ENCODE measurements at places on chromosomes 5 and 9.

DNA sequence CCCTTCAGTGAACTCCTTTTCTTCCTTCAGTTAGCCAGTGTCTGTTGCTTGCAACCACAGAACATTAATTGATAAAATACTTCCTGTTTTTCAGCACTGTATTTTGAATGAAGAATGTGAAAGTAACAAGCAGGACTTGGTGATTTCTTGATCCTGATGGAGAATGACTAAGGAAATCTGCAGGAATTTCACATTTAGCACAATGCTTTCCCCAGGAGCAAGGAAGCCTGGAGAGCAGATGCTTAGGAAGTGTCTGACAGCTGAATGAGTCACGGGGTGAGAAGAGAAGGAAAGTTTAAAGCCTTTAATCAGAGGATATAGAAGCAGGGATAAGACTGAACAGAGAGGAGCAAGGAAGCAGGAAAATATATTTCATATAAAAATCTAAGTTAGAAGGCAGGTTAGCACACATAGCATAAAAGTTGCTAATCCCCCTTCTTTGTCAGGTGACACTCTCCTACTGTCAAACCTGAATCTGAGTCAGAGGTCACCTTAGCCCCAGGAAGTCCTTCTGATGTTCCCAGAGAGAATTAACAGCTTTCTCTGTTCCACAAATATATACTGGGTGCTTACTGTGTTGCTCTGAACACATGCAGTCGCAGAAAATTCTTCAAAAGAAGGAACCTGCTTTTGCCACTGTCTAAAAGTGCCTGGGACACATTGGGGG lies 59.7 kb downstream of the GNA14 start:
- DNase-seq: peak; percentile 80

GRCh38 chr5:158451203-158451992 lies 592.5 kb upstream of the CLINT1 start:
- peak; percentile 83 for DNase-seq

GRCh38 chr9:135978642-135979546 lies 17.7 kb upstream of the UBAC1 start:
- DNase-seq: no peak

- DNase-seq: no peak
These were observed 15.3 kb downstream of the PPARGC1B start for GRCh38 chr5:149745212-149745942.

DNA sequence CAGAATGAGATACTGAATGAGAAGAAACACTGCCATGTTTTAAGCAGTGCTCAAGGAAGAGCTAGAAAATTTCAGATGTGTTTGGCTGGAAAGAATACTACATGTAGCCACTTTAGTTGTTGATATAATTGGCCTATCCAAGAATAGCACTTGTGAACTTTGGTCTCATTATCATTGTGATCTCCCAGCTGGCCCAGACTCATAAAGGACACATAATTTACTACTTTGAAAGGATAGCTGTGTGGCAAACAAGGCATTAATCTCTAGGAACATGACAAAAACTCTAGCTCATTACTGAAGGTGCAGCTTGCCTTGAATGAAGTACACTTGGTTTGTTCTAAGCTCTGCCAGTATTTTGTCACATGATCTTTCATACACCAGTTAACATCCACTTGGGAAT lies 356.3 kb downstream of the CSNK1G3 start:
- DNase-seq: peak; percentile 23

DNA sequence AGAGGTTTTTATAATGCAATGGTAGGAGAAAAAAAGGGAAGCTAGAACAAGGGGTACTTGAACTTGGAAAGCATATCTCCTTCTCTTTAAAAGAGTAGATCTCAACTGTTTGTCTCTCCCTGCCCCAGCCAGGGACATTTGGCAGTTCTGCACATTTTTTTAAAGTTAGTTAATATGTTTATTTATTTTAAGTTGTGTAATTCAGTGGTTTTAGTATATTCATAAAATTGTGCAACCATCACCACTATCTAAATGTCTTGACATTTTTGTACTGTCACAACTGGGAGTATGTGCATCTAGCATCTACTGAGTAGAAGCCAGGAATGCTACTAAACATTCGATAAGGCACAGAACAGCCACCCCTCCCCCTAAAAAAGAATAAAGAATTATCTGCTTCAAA lies 103.5 kb upstream of the DPYSL3 start:
- DNase-seq: no peak

- peak; percentile 64 for DNase-seq
These were observed 653.6 kb downstream of the RAB3C start for GRCh38 chr5:59236448-59236847.

DNA sequence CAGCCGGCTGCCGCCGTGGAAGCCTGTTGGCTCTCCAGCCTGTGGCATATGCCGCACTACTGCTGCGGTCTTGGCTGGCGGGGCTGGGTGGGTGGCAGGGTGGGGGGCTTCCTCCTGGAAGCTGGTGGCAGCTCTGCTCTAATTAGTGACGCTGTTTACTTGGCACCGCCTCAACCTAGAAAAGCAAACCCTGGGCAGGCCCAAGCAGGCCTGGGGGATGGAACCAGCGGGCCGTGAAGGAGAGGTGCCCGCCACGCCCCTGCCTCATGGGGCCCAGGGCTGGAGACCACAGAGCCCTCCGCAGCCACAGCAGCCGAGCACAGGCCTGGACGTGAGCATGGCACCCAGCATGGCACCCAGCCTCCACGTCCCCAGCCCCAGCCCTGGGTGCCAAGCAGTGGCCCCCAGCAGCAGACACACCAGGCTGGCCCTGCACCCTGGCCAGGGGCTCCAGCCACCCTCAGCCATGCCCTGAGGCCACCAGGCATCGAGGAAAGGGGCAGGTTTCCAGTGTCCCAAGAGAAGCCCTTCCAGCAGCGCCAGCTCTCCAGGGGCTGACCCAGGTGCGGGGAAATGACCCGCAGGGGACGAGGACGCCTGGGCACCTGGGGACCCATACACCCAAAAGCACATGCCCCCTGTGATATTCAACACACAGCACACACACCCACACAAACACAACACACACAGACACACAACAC lies 5.4 kb upstream of the CCDC187 start:
- DNase-seq: no peak

GRCh38 chr9:131395157-131396098 lies 1.5 kb downstream of the PRRC2B start:
- no peak for DNase-seq

GRCh38 chr9:69577123-69577522 lies 95.0 kb downstream of the APBA1 start:
- peak; percentile 63 for DNase-seq

DNA sequence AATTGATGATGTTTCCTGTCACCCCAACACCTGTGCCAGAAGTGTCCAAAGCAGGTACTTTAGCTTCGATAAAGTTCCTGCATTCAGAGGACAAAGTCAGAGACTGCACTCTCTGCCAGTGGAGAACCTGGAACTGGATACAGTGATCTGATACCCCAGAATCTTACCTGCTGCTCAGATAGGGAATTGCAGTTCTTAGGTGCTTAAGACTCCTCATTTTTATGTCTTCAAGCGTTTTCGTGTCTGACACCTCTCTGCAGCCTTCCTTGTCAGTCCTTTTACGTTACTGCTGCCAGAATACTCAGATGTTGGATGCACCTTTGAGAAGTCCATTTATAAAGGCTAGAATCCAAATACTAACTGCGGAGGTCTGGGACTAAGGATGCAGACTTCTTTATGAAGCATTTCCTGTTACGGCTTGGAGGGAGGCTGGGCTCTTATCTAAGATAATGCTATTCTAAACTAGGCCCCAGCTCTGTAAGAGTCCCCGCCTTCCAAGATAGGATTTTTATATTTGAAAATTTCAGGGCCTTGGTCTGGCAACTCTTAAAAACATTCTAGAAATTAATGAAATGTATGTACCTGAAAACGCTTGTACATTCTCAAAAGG lies 1.9 kb downstream of the ISOC1 start:
- no peak for DNase-seq

GRCh38 chr5:145403992-145404391 lies 431.1 kb downstream of the PRELID2 start:
- no peak for DNase-seq

DNA sequence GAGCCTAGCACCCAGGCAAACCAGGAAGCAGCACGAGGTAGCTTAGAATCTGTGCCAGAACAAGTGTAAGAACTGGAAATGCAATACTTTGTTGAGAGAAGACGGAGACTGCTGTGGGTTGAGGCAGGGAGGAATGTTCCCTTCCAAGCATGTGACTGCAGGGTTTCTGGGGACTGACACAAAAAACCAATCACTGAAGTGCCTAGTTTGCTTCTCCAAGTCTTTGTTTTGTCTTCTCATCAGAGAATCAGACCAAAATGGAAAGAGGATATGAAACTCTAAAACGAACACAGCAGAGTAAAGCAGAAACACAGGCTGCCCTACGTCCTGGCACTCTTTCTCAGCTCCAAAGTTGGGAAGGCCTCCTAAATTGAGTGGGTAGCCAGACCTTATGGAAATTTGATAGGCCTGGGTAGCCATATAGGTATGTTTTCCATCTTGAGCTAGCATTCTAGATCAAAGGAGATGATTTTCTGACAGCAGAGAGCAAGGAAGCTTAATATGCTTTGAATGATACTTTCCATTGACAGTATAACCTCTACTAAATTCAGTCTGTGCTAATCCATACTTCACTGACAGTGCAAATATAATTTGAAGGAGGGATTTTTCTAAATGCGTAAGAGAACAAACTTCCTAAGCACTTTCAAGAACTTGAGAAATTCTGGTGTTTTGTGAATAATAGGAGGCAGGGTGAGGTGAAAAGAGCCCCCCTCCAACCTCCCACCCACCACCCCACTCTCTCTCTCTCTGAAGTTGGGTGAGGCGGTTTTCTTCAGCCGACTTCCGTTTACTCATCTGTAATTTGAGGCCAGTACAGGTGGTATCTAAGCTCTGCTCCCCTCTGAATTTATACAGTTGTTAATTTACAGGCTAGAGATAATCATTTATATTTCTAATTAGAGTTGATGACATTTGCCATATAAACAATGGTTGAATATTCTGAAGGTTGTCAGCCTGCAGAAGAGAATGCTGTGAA lies 5.5 kb downstream of the ADRB2 start:
- DNase-seq: no peak

GRCh38 chr9:112629671-112630485 lies 88.0 kb downstream of the INIP start:
- DNase-seq: no peak

DNA sequence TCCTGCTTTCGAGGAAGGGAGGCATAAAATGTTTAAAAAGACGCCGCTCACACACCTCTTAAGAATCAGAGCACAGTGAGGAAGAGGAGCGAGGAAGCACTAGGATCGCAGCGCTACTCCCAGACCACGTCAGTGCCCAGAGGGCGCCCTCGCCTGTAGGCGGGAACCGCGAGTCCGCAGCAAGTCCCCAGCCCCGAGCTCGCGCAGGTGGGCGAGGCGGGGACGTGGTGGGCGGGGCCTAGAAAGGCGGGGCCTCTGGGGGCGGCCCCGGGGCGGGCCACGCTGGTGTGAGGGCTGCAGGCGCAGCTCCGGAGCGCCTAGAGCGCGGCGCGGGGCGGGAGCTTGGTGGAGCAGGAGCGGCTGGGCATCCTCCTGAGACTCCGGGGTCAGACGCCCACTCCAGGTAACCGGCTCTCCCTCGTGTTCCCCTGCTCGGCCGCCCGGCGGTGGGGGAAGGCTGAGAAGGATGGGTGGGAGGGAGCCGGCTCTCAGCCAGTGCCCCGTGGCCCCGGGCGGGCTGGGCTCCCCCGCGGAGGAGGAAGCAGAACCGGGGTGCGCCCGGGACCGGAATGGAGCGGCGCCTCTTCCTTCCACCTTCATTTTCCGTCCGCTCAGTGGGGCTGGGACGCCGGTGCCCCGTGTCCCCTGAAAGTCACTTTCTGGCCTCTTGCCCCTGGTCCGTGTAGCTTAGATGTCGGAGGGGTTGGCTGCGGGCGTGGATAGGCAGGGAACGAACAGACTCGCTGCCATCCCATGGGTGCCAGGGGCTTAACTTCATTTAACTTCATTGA lies at the start of gene GCNT1:
TSS of gene GCNT1 (plus strand) at position 280 of the 791 bp plus-strand sequence. CDS start 43,200 bp downstream, outside the sequence.
- DNase-seq: peak; percentile 64

DNA sequence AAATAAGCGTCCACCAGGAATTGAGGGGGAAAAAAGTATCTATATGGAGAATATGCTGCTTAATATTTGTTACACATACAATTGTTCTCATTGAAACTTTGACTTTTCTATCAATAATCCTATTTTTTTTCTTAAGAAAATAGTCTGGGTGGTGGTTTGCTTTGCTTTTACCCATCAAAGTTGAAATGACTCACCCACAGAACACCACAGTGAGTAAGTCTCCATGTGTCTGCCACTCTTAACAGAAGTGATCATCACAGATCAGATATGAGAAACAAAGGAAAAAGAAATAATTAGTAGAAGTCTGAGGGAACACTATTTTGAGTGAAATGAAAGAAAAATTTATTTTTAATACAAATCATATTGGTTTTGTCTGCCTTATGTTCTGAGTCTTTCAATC lies 742.8 kb downstream of the CDH9 start:
- no peak for DNase-seq

- DNase-seq: peak; percentile 28
These were observed 9.3 kb upstream of the KIF4B start for GRCh38 chr5:155004138-155004744.

GRCh38 chr5:2024986-2025721 lies 142.4 kb upstream of the IRX4 start:
- DNase-seq: no peak

Data from myocyte (in vitro differentiated cells).